Stimulated activated CD4-positive, alpha-beta T cell treated with anti-CD3 and anti-CD28 coated beads, TNF-alpha, amount 100 ng/mL, for 24 hours (primary cell): ENCODE measurements at places on chromosomes 6 and 20.

DNA sequence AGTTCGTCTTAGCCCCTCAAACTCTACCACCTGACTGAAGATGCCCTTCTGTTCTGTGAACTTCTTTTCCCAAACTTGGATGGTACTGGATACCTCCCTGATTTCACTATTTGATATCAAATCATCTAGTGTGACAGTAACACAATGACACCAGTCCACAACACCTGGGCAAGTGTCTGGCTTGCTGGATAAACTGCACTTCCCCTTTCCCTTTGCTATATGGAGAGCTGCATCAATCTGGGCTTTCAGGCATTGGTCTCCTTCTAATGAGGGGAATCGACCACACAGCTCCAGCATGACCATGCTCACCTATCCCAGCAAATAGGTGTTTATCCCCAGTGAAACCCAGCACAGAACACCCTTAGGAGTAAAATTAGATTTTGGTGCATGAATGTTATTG lies 3.1 kb downstream of the F13A1 start:
- no peak for DNase-seq

DNA sequence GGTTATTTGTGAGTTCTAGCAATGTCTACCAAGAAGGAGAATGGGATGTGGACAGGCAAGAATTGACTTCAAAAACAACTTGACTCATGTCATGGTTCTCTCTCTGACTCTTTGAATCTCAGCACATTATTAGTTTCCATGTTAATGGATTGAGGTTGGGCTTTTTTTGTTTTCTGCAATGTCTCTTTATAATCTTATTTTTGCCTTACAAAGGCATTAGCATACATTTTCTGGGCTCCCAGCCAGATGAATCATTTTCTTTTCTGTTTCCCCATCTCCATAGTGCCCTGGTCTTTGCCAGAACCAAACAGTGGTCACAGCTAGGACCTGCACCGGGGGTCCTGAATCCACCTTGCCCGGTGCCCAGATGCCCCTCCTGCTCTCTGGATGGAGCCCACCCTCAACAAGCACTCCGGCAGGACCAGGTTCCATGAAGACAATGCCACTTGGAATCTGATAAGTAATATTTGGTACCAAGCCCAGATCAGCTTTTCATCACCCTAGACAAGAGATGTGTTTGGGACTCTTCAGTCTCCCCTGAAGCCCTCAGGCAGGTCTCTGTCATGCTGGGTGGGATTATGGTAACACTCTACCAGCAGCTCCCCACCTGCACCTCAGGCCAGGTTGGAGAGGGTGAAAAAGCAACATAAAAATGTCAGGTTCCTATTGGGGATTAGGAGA lies 266.7 kb upstream of the SULF2 start:
- no peak for DNase-seq

DNA sequence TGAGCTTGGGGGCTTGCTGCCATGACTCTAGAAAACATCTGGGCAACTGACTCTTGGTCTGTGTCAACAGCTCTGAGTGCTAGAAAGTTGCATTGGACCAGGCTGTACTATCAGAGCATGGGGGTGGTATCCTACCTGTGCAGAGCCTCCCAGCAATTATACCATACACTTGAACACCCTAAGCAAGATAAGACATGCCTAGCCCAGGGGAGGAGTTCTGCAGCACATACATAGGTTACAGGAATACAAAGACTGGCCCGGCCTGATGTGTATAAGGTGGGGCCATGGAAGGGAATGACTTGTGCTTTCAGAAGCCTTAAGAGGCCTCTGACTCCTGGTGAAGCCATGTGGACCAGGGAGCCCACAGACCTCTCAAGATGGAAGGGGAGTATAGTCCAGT lies 11.4 kb upstream of the MOCS1 start:
- DNase-seq: no peak

DNA sequence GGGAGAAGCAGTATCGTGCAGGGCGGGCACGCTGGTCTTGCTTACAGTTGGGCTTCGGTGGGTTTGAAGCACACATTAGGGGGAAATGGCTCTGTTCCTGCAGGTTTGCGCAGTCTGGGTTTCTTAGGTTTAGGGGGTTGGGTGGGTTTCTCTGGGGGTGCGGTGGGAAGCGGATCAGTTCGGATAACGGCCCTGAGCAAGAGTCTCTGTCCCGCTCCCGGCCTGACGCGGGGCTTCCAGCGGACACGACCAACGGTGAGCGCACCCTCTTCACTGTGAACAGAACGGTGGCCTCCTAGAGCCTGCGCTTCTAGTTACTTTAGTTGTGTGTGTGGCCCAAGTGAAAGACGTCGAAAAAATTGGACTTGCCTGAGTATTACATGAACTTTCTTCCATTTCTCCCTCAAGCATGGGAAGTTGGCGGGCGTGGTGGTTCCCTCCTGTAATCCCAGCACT lies 635 bp upstream of the ELOVL2 start:
- no peak for DNase-seq

DNA sequence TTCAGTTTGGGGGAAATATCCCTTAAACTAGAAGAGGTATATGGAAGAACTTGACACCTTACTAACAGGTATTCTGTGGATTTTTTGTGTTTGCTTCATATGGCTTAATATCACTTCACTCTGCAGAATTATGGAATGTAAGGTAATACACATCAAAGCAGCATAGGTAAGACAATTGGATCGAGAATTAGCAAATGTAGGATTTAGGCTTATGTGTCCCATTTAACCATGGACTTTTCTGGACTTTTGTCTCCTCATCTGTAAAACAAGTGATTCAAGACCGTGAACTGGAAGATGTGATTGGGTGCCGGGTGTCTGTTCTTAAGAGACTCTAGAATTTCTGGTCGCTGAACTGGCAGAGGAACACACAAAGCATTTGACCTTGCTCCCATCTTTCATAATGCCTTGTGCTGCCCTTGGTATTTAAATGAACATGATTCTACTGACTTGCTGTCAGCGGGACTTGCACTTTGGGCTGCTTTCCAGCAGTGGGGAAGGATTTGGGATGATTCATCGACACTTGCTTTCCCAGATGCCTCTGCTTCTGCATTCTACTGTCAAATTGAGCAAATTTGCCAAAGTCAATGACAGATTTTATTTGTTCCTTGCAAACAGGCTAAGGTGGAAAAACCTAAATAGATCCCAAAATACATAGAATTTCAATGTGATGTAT lies 199.8 kb downstream of the PLCB1 start:
- DNase-seq: no peak

DNA sequence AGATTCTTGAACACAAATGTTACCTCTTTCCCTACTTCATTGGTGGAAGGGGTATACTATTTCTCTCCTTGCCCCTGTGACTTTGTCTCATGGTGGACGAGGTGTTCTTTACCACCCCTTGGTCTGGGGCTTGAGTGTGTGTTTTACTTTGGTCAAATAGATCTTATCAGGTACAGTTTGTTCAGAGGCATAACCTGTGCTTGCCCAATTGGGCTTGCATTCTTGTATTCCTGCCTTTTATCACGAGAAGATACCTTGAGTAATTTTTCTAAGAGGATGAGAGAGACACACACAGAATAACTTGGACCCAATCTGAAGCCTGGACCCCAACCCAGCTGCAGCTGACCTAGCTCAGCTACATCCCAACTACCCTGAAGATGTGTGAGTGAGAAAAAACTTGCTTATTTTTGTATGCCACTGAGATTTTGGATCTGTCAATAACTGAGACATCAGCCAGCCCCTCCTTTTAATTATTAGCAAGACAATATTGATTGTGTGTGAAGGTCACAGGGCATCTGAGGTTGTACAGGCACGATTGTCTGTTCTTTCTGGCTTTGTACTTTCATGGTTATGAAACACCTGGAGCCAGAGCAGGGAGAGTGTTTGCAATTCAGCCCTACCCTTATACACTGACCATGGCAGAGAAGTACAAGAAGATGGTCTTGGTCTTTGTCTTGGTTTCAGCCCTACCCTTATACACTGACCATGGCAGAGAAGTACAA lies 204.7 kb upstream of the SLC35B3 start:
- DNase-seq: no peak

- no peak for DNase-seq
Observed at GRCh38 chr6:17740559-17741220, 34.0 kb upstream of the NUP153 start.

DNA sequence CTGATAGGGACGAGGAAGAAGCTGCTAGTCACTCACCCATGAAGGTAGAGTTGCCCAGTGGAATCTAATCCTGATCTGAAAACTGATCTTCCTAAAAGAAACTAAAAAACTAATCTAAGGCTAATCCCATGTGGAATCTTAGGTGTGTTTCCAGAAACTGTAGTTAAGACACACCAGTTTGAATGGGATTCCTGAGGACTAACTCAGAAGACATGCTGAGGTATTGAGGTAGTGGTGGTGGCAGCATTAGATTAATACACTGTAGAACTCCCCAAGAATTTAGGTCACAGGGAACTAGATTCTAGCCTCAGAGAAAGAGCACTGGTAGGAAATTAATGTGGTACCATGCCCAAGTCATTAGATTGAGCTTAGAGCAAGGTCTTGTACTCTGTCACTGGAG lies 19.6 kb upstream of the AKAP7 start:
- DNase-seq: no peak

DNA sequence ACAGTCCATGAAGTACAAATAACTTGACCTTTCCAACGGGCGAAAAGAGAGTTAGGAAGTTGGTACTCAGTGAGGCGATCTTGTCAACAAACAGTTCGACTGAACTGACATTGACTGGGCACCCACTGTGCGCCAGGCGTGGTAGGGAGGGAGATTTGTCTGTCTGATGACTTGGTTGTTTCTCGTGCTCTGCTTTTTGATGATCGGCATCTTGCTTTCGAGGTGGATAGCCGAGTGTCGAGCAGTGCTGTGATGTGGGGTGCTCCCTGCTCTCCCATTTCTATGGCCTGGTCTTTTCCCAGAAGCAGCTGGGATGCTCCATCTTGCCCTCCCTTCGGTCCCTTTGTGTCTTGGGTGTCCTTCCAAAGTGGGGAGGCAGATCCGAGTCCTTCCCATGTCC lies 30.4 kb downstream of the RPP40 start:
- DNase-seq: no peak

GRCh38 chr20:20772497-20773085 lies 60.1 kb upstream of the RALGAPA2 start:
- DNase-seq: no peak

GRCh38 chr20:52201395-52201794 lies 9.8 kb upstream of the ZFP64 start:
- no peak for DNase-seq

DNA sequence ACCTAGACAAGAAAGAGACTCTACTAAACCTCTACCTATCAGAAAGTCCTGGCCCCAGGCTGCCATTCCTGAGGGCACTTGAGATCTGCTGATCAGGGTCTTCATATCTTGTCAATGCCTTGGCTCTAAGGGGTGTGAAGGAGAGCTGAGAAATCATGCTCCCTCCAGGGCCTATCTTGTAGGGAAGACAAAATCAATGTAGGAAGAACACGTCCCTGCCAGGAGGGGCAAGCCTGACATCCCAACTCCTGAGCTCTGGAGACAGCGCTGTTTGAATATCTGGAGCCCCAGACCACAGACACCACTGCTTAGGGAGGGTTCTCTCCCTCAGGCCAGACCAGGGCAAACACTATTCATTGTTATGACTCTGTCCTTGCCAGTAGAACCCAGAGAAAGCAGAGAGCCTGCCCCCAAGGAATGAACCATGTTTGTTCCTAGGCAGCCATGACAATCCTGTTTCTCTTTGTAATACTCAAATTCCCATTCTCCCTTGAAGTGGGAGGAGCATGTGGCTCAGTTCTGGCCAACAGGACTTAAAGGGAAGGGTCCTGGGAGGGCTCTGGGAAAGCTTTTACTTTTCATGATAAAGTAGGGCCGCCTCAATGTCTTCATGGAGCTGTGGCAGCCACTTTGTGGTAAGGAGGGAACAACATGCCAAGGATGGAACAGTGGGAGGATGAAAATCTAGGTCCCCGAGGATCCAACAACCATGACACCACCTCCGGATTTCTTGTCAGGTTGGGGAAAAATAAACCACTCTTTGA lies 1.8 kb upstream of the FASTKD5 start:
- no peak for DNase-seq

- no peak for DNase-seq
Observed at GRCh38 chr6:154292855-154293519, 63.6 kb downstream of the IPCEF1 start.

GRCh38 chr20:24456398-24456781 lies 13.0 kb upstream of the SYNDIG1 start:
- DNase-seq: no peak

DNA sequence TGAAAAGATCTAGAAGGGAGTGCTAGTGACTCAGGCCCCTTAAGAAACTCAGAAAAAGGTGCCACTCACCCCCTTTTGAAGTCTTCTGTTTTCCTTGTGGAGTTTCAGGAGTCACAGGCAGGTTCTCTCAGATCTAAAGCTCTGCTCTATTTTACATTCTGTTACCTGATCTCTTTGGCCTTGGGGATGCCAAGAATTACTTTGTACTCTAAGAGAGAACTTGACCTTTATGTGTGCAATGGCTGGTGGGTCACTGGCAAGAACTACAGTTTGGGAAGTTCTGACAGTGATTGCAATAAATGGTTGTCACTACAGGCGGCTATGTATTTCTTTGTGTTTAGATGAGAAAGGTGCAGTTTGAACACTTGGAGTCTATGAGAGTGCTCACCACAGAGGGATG lies 24.2 kb upstream of the ENPP4 start:
- DNase-seq: no peak

DNA sequence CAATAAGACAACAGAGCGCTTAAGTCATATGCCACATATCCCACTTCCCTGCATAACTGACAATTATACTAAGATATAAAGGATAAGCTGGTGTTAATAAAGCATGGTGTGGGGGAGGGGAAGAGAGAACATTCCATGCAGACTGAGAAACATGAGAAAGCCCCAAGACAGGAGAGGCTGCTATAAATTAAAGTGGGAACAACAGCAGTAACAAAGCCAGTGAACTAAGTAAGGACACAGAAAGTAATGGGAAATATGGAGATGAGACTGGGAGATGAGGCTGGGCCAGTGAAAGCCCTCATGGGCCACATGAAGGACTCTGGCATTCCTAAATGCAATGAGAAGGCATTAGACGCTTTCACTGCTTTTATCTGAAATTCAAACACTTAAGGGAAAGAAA lies 41.3 kb downstream of the SESN1 start:
- DNase-seq: no peak

DNA sequence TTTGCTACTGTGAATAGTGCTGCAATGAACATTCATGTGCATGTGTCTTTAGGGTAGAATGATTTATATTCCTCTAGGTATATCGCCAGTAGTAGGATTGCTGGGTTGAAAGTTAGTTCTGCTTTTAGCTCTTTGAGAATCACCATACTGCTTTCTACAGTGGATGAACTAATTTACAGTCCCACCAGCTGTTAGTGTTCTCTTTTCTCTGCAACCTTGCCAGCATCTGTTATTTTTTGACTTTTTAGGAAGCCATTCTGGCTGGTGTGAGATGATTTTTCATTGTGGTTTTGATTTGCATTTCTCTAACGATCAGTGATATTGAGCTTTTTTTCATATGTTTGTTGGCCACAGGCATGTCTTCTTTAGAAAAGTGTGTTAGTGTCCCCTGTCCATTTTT lies 40.0 kb downstream of the PLG start:
- no peak for DNase-seq

GRCh38 chr6:114288701-114289495 lies 53.9 kb downstream of the HS3ST5 start:
- no peak for DNase-seq

GRCh38 chr20:57594092-57594951 lies 25.9 kb downstream of the ZBP1 start:
- DNase-seq: no peak

- DNase-seq: no peak
Observed at GRCh38 chr20:6644813-6645628, 122.5 kb upstream of the BMP2 start.
